ENCODE measurements at places on chromosomes 4 and X.
A peak's percentile ranks its signal among the peaks of the same experiment; 100 is the strongest.

GRCh38 chr4:58564695-58565475 is 1454.7 kb upstream of the IGFBP7 start:
- no peak for DNase-seq

- no peak for DNase-seq
Observed at GRCh38 chr4:112282860-112283667, 2.6 kb downstream of the TIFA start.

DNA sequence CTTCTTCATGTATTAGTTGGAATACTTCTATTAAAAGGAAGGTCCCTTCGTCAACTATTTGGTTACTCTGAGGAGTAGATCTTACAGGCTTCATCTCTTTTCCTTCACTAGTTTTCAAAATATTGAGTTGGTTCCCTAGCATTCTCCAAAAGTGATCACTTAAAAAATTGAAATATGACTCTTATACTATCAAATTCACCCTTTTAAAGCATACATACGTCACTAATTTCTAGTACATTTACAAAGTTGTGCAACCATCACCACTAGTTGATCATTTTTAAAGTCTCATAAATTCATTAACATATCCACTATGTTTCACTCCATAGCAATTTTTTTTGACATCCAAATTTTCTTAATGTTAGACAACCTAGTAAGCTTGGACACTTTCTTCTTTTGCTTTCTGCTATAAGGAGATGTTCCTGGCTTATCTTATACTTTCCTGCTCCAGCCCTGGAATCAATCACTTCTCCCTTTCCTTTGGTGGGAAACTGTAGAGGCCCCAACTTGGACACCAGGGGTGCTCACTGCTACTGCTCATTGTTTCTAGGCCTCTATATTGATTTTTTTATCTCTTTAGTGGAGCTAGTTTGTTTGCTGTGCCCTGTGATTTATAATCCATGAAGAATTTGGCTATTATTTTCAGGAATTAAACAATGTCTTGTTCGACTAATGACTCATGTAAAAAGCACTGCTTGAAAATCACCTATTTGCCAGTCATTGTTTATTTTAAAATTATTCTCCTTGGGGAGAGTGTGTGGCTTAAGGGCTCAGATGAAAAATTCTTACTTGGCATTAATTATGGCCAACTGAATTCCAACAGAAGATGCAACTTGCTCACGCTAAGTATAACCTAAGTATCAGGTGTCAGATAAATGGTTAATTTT is 4.0 kb upstream of the ZFX start:
- DNase-seq = no peak

- no peak for DNase-seq
Observed at GRCh38 chrX:4850312-4850711, 1136.9 kb upstream of the PRKX start.

DNA sequence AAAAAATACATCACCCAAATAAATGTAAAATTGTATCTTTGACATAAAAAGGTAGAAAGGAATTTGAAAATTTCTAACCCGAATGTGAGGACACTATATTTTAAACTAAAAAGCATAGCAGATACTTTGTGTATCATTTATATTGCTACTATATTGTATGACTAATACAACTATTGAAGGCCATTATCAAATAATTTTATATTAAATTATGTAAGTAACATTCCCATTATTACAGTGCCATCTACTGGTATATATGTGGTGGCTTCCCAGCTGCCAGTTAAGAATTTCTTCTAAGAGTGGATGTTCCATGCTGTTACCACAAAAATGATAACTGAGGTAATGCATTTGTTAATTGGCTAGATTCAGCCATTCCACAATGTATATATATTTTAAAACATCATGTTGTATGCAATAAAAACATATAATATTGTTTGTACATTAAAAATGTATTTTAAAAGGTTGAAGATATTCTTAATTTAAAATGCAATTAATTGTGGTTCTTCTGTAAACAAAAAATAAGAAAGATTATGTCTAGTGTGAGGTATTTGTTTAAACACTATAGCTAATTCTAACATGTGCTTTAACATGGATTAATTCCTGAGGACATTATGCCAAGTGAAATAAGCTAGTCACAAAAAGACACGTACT is 65.3 kb downstream of the EGF start:
- no peak for DNase-seq

DNA sequence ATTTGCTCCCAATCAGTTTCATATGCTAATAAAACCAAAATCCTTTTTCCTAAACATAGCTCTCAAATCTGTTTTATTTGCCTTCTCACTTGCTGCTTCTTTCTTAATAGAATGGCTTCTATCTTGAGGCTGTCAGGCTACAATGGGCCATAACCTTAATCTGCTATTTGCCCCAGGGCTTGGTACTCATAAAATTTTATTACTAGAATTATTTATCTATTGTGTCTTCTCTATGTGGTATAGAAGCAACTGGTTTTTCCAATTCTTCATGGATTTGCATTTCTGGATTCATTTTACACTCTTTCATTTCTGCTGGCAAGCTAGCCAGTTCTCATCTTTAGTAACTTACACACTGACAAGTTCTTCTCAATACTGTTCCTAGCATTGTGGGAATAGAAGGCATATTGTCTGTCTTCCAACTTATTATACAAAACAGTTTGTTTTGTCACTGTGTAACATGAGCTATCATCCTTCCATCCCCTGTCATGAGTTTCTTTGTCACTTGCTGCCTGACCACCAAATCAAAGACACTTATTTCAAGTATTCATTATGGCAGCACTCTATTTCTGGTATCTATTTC is 96.6 kb upstream of the KCNIP4 start:
- no peak for DNase-seq

GRCh38 chrX:82218361-82218760 is 1016.5 kb downstream of the SH3BGRL start:
- peak; percentile 3 for DNase-seq

All from GM20000 (cell line).